CD8-positive, alpha-beta memory T cell (primary cell): ENCODE measurements at places on chromosomes 5 and 9. TPM values are rescaled to one million over a fixed set of nuclear protein-coding genes. Genes with fewer than 3 reads are reported as not detected.

Gene CCL27
- total RNA-seq, result 0.39 TPM

Gene FAM221B
- total RNA-seq, result not detected

Gene NUTM2F
- total RNA-seq, result not detected

Gene GRXCR2
- not detected for total RNA-seq

Gene RASGEF1C
- not detected for total RNA-seq

Gene LNPEP
- total RNA-seq, result 37.6 TPM

Gene IL33
- not detected for total RNA-seq

Gene ABO
- not detected for total RNA-seq
